ENCODE measurements at places on chromosomes 4 and X.

DNA sequence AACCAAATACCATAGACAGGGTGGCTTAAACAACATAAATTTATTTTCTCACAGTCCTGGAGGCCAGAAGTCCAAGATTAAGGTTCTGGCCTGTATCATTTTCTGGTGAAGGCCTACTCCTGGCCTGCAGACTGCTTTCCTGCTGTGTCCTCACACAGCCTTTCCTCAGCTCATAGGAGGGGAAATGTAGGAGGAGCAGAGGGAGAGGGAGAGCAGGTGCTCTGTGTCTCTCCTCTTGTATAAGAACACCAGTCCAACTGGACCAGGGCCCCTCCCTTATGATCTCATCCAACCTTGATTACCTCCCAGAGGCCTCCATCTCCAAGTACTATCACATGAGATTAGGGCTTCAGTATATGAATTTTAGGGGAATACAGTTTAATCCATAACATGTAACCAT is 34.3 kb downstream of the RAPGEF2 start:
- no peak for DNase-seq

GRCh38 chr4:182272151-182272550 is 28.9 kb downstream of the TENM3 start:
- no peak for DNase-seq

DNA sequence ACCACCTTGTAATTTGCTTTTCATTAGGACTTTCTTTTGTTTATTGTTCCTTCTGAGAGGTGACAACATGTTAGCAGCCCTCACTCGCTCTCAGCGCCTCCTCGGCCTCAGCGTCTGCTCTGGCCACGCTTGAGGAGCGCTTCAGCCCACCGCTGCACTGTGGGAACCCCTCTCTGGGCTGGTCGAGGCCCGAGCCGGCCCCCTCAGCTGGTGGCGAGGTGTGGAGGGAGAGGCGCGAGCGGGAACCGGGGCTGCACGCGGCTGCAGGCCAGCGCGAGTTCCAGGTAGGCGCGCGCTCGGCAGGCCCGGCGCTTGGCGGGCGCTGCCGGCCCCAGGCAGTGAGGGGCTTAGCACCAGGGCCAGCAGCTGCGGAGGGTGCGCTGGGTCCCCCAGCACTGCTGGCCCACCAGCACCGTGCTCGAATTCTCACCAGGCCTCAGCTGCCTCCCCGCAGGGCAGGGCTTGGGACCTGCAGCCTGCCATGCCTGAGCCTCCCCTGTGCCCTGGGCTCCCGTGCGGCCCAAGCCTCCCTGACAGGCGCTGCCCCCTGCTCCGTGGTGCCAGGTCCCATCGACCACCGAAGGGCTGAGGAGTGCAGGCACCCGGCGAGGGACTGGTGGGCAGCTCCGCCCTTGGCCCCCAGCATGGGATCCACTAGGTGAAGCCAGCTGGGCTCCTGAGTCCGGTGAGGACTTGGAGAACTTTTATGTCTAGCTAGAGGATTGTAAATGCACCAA is 9.2 kb upstream of the AP1AR start:
- no peak for DNase-seq

DNA sequence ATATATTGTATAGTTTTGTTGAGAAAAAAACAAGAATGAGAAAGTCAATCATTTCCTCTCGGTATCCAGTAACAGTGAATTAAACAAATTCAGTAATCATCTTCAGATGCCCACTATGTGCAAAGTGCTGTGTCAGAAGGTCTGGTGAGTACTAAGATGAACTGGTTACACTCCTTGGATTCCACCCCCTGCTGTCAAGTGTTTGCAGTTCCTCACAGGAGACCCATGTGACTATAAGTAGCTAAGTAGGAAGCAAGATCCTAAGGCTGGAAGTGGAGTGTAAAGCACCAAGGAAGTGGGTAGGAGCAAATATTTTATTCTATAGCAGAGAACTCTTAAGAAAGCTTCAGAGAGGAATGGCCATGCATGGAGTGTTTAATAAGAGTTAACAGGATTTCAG is 73.6 kb downstream of the SNX25 start:
- DNase-seq: no peak

- DNase-seq: no peak
These were observed 64.1 kb upstream of the GUCY1A1 start for GRCh38 chr4:155602351-155603140.

GRCh38 chr4:124631760-124632159 is 80.8 kb downstream of the ANKRD50 start:
- no peak for DNase-seq

DNA sequence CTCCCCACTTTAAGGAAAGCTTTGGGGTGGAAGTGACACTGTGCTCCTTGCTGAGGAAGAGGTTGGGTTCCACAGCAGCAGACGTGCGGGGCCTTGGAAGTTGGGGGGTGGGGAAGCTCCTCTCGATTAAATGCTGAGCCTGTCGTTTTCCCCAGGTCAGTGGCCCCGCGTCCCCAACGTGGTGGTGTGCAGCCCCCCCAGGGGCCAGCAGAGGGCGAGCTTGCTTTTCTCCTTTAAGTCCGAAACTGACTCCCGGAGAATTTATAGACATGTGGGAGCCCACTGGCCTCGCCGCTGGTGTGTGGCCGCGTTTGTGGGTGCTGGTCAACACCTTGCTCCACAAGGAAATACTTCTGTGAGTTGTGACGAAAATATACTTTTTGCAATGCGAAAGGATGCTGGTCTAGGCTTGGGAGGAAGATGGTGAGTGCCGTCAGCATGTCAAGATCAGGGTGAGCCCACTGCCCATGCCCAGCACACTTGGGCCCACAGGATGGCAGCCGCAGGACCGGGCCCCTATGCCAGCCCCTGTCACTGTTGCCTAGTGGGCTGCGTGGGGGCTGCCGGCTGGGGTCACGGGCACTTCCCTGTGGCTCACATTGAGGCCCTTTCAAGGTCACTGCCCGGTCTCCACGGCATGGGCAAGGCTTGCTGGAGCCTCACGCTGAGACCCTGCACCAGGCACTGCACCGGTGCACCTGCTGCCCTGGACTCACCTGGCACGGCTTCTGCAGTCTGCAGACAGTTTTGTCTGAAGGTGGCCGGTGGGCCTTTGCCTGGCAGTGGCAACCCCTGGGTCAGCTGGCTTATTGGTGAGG is 9.4 kb downstream of the UVSSA start:
- peak; percentile 80 for DNase-seq

DNA sequence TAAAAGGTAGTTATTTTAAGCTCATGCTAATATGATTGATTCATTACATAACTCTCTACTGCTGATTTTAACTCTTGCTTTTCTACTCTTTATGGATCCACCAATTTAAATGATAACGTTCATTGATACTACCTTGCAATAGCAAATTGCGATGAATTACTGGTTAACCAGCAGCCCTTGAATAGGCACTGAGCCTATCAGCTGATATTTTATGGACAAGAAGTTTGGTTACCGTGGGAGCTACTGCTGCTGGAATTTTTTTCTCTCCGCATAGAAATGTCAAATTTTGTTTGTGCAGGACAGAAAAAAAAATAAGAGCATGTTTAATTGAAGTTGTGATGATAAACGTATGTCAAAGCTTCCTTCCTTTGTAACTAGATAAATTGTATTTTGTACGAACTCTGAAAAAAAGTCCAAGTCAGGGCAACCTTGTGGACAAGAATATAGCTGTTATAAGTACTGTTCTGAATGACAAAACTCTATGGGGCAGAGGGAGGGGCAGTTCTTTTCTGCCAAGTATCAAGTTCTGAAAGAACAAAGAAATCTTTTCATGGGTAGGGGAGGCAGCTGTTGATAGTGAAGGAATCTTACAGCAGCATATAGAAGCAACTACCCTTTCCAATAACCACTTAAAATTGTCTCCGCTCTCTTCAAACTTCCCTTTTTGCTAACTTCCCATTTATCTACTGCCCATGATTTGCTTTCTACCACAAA is 434.9 kb upstream of the PABPC4L start:
- DNase-seq: no peak

GRCh38 chr4:159837071-159837470 is 734.2 kb downstream of the RAPGEF2 start:
- no peak for DNase-seq

DNA sequence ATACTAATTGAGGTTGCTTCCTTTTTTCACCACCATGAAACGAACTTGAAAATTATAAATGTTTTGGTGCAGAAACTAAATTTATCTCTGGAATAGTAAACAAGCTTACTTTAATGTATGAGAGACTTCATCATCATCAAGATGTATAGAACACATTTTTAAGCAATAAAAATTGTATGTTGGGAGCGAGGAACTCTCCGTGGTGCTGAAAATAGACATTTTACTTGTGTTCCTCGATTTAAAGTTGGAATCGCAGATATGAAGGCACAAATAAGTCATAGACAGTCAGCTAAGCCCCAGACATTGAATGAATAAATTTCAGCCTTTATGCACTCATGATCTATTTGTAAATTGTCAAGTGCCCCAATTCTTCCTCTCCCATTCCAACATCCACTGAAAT is 310.7 kb downstream of the STK32B start:
- no peak for DNase-seq

DNA sequence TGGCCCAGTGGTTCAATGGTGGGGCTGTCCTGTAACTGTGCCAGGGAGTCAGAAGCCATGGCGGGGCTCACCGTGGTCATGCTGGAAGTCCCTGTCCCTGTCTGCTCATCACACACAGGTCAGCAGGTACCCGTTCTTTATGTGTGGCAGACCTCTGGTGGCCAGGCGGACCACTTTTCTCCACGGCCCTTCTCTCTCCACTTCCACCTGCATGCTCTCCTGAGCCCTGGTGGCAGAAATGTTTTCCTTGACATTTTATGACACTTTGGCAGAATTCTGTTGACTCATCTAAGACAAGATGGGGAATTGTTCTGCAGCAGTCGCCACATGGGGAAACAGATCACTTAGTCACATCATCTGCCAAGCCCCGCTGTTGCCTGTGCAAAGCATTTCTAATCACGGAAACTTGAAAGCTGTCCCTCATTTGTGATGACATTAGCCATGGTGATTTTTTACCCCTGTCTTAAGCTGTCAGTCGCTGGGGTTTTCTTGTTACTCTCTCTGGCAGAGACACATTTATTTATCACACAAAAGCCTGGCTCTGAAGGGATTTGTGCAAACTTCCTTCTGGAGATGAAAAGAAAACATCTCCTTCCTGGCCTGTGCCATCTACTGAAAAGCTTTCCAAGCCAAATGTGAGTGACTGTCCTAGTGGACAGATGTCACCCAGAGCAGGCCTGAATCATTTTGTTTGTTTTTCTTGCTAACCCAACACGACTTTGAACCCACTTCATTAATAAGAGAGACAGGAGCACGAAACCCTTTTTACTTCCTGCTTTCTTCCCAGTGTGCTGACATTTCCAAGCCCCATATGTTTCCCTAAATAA is 38.8 kb upstream of the STIM2 start:
- DNase-seq: no peak

GRCh38 chr4:186485150-186485549 is 70.2 kb downstream of the MTNR1A start:
- DNase-seq: no peak

GRCh38 chr4:8200302-8200975 is 1.3 kb downstream of the SH3TC1 start:
- peak; percentile 69 for DNase-seq

- DNase-seq: peak; percentile 26
These were observed 737 bp downstream of the NELFA start for GRCh38 chr4:2007804-2008670.

- no peak for DNase-seq
These were observed 704.4 kb downstream of the PCDH19 start for GRCh38 chrX:99705701-99706100.

DNA sequence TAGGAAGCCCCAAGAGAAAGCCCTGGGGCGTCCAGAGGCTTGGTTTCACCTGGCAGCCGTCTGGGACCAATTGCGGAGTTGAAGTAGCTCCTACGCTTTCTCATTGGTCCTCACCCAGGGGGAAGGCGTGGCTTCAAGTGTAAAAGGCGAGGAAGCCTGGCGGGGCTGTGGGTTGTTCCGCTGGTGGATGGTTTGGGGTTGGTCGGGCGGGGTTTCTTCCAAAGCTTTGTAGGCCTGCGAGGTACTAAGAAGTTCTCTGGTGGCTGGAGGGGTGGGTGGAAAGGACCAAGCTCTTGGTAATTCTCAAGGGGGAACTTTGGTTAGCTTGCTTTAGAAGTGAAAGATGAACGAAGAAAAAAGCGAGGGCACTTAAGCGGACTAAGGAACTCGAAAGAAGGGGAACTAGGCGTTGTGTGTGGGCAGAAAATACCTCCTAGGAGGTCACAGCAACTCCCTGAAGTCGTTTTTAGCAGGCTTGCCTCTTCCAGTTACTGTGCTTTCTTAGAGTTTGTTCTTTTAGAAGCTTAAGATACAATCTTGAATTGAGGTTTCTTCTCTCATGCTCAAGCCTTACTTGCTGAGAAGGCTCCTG is 36.6 kb downstream of the CCNG2 start:
- DNase-seq: peak; percentile 85

DNA sequence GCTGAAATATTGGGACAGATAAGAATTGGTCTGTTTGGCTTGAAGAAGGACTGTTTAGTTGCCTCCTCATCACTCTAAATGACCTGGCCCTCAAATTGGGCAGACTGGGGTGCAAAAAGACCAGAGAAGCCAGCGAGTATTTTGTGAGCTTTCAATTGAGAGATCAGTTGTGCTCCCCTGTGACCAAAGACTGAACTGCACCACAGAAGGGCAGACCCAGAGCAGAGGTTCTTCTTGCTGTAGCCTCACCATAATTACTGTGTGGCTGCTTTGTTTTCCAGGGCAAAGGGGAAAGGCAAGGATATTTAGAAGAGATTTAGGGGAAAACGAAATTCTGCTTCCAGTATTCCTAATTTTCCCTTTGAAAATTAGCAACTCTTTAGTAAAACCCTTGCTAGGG is 104.0 kb upstream of the MBNL3 start:
- no peak for DNase-seq
